NCI-H524 treated with DMSO at 0.1 percent for 48 hours (cell line): ENCODE measurements at places on chromosomes 3 and 15.

GRCh38 chr3:106819440-106819839, 557.8 kb upstream of the CCDC54 start:
- DNase-seq, result peak; percentile 99

GRCh38 chr3:32200490-32200889, 38.0 kb upstream of the CMTM8 start:
- DNase-seq, result no peak

DNA sequence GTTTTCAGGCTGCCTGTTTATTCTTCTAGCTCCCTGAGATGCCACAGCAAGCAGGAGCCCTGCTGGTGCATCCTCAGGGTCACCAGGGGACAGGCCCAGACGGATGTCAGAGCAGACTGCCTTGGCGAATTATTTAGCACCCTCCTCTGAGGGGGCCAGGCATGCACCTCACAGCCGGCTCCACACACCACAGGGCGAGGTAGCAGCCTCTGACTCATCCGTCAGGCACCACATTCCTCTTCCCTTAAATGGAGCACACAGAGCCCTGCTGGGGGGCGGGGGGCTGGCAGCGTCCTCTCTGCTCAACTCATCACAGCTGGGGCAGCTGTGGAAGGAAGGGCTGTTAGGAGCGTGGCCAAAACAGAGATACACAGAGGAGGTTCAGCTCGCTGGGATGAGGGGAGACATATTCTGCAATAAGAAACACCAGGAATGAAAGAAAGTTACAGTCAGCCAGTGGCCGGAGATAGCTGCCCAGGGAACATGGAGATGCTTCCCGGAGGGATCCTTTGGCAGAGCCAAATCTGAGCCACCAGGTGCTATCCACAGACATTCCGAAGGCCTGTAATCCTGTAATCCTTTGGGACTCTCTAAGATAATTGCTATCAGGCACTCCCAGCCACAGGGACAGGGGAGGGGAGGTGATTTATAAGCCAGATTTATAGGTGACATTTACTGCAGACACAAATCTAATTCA, 13.9 kb upstream of the PRICKLE2 start:
- DNase-seq, result peak; percentile 65

DNA sequence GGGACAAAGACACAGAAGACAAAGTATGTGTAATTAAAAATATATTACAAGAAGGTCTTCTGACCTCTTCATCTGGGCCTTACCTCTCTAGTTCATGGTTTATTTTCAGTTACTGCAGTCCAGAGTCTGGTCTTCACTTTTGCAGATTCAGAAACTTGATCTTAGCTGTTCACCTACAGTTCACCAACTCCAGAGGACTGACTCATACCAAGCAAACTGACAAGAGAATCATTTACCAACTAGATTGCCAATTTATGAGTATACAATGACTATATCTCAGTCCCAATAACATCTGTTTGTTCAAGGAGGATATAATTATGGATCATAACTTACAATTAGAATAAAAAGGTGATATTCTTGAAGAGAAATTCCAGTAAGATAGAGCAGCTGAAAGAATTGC, 9.0 kb downstream of the P2RY1 start:
- DNase-seq, result no peak

DNA sequence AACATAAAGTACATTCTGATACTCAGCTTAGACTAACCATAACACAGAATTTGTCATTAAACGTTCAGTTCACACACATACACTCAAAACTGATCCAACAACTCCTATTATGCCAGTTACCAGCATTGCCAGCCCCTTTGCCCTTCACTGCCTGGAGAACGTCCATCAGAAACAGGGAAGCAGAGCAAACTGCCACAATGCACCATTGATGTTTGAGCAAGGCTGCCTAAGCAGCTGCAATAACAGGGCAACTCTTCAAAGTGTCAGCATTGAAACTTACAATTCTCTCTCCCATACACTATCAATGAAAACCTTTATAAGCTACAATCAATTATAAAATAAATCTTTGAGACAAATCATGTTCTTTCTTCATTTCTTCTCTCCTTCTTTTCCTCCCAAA, 85.1 kb downstream of the ZBTB20 start:
- no peak for DNase-seq

DNA sequence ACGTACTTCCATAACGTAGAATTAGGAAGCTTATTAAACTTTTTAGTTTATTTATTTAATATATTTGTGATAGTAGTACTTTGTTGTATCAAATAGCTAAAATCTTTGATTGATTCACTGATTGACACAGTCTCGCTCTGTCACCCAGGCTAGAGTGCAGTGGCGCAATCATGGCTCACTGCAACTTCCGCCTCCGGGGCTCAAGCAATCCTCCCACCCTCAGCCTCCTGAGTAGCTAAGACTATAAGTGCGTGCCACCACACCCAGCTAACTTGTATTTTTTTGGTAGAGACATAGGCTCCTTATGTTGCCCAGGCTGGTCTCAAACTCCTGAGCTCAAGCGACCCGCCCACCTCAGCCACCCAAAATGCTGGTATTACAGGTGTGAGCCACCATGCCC, 5.7 kb downstream of the APH1B start:
- no peak for DNase-seq

DNA sequence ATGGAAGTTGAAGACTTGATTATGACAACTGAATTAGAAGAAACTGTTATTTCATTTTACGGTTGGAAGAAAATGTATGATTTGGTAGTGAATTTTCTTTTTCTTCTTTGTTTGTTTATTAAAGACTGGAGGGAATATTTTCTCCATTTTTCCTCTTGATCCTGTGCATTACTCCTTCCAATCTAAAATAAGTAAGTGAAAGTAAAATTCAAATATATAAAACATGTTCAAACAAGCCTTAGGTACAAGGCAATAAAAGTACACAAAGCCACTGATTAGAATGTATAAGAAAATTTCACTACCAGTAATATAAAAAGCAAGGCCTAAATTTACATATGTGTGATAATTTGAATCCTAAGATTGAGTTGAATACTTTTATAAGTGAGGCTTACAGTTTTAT, 181.2 kb upstream of the MME start:
- no peak for DNase-seq

DNA sequence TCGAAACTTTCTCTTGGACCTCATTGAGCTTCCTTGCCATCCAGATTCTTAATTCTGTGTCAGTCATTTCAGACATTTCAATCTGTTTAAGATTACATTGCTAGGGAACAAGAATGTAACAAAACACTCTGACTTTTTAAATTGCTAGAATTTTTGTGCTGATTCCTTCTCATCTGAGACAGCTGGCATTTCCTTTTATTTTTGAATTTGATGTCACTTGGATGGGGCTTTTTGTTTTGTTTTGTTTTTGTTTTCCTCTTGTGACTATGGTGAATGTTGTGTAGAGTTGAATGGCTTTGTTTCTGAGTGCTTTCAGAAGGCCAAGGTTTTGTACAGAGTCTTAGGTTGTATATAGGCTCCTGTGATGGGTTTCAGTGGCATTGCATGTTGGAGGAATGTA, 1129.3 kb downstream of the NAALADL2 start:
- DNase-seq, result no peak

DNA sequence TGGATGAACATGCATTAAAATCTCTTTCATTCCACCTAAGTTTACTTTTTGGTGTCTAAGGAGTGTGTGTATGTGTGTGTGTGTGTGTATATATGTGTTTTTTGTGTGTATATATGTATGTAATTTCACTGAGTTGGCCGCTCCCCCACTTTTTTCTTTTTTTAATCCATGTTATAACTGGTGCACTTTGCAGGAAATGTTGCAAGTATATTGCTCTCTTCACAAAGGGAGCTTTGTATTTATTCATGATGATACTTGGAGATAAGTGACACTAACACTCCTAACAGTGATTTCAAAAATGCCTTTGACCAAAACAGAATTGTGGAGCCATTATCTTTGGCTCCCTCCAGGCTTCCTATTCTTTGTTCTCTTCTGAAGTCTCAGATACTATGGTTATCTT, 95.8 kb downstream of the FNDC3B start:
- no peak for DNase-seq
